Large intestine (tissue), 12 donors: ENCODE measurements at places on chromosomes 12 and 14.
A peak's percentile ranks its signal among the peaks of the same experiment; 100 is the strongest.

GRCh38 chr14:33692762-33693161 lies 258.1 kb downstream of the EGLN3 start:
- DNase-seq, result no peak

DNA sequence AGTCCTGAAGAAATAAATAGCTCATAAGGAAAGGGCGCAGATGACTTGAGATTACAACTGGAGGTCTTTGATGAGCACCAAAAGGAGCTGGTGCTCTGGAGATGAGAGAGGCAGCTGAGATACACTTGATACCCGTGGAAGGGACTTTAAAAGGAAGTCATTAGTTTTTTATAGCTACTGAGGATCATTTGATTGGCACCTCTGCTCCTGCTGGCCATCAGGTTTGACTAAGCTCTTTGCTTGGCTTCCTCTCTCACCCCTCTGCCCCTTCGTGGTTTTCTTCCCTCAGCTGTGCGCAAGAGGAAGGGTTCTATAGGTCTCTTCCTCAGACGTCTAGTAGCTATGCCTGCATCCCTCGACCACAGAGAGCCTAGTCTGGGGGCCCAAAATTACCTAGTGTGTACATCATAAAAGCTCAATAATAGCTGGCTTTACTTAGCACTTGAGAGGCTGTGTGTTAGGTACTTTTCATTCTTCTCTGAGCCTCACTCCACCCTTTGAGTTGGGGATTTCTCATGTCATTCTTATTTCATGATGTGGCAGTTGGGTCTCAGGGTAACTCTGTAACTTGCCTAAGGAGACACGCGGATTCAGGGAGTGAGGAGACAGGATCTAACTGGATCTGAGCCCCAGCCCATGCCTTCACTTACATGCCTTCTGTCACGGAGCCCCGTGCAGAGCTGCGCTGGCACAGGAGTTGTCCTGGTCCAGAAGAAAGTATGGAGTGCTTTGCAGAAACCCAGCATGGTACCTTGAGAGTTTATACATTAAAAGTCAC lies 68.4 kb upstream of the ASPG start:
- no peak for DNase-seq

DNA sequence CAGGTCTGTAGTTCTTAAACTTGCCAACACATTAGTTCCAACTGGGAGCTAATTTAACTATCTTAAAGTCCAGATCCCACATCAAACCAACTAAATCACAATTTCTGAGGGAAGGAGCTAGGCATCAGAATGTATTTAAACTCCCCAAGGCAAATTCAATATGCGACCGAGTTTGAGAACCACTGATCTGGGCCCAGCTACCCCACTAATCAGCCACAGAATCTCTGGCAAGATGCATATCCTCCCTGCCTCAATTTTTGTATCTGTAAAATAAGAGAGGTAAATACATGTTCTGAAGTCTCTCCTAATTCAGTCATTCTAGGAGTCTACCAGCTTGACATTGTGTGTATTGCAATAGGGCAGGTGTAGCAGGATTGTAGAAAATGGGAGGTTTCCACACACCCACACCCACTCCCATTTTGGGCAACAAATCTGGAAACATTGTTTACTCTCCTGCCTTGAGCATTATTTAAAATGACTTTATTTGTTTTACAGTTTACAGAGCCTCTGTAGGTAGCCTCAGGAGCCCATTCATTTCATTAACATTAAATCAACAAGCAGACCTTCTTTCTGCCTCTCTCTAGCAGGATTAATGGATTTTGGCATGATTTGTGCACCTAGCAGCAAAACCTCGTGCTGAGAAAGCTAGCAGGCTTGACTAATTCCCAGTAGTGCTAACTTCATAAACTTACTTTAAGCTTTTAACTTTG lies 15.6 kb downstream of the LGR5 start:
- DNase-seq, result no peak

DNA sequence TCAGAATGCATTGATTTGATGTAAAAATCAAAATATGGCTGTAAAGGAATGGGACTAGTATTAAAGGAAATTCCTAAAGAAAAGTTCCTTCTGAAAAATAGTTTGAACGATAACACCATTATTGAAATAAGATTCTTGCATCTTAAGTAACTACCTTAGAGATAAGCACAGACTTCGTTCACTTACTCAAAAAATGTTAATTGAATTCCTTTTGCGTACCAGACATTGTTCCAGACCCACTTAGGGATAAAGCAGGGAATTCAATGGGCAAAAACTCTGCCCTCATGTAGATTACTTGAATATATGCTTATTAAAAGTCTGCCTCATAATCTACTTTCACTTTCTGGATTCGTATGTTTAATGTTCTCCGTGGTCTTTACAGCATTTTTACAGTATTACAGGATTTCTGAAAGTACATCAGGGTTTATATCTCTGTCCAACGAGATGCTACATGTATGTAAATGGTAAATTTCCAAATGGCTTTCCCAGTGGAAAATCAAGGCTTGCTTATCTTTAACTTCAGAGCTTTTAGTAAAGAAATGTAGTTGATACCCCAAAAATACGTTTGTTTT lies 213.7 kb downstream of the GXYLT1 start:
- no peak for DNase-seq

GRCh38 chr12:46342562-46343033 lies 30.0 kb downstream of the SLC38A2 start:
- DNase-seq, result no peak

DNA sequence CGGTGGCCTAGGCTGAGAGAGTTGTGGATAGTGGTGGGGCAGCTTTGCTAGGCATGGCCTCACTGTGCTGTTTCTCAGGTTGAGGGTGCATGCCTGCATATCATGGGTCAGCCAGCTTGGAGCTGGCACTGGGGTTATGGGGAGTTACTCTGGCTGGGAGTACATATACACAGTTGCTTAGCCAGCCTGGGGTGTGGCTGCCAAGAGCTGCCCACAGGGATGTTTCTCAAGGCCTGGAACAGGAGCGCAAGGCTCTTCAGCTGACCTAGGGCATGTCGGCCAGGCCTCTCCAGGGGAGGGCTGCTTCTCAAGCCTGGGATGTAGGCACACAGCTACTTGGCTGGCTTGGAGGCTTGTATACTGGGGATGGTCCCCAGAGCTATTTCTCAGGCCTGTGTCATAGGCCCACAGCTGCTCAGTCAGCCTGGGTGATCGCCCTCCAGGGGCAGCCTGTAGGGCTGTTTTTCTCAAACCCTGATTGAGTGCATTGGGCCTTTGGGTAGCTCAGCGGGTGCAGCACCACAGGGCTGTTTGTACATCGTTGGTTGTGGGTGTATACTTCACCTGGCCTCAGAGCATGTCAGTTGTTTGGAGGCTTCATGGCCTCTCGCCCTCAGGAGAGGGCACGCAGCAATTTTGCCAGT lies 114.9 kb downstream of the METTL25 start:
- DNase-seq, result no peak

- DNase-seq, result no peak
Measured at GRCh38 chr12:54879579-54879978, 25.3 kb downstream of the MUCL1 start.

GRCh38 chr12:5052348-5052747 lies 8.7 kb downstream of the KCNA5 start:
- no peak for DNase-seq

- DNase-seq, result peak; percentile 74
Measured at GRCh38 chr12:93050026-93050747, 121.1 kb upstream of the EEA1 start.

GRCh38 chr12:79071498-79071897 lies 206.9 kb downstream of the SYT1 start:
- DNase-seq, result no peak

GRCh38 chr14:98035396-98035795 lies 1236.6 kb downstream of the BCL11B start:
- DNase-seq, result no peak

GRCh38 chr12:120115692-120116440 lies 687 bp downstream of the RAB35 start:
- DNase-seq, result no peak

GRCh38 chr14:27026097-27026496 lies 428.3 kb upstream of the NOVA1 start:
- no peak for DNase-seq

DNA sequence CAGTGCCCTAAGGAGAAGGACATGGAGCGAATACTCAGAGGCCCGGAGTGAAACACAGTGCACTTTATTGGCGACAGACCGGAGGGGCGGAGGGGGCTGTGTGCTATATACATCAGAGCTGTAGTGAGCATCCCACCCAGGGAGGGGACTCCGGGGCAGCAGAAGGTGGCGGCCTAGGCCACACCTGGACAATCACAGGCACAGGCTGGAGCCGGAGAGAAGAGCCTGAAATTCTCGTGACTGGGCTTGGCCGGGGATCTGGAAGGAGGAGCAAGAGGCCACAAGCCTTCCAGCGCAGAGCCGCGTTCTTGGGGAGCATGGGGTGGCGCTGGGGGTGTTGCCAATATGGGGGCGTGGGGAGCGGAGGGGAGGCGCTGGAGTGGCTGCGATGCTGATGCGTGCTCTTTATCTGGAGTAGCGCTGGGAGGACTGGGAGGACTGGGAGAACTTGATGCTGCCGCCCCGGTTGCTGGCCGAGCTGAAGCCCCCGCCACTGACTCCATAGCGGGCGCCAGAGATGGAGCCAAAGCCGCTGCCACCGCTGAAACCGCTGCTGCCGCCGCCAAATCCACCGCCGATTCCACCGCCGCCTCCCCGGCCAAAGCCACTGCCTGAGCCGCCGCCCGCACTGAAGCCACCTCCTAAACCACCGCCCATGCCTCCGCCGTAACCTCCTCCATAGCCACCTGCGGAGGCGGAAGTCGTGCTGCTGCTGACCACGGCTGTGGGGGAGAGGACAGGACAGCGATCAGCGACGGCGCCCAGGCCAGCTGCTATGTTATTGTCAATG lies 6.1 kb downstream of the KRT3 start:
- peak; percentile 27 for DNase-seq

- DNase-seq, result no peak
Measured at GRCh38 chr12:26608273-26608672, 224.7 kb downstream of the ITPR2 start.

DNA sequence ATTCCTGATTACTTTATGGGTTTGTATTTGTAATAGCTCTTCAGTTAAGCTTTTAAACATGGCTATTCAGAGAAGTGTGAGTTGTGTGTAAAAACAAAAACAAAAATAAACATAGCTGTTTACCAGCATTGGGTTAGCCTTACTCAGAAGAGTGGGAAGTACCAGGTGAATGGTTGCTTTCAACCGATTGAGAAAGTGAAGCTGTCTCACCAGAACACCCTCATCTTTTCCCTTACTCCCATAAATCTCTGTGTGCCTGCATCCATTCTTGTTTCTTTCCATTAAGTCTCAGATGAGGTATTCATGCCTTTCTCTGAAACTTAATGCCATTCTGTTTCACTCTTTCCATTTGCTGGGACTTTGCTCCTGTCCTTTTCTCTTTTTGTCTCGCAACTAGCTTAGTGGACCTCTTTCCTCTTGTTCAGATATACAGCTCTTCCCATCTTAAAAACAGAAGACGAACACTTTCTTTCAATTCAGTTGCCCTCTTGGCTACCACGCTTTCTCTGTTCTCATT lies 10.7 kb downstream of the BORCS5 start:
- DNase-seq, result no peak

DNA sequence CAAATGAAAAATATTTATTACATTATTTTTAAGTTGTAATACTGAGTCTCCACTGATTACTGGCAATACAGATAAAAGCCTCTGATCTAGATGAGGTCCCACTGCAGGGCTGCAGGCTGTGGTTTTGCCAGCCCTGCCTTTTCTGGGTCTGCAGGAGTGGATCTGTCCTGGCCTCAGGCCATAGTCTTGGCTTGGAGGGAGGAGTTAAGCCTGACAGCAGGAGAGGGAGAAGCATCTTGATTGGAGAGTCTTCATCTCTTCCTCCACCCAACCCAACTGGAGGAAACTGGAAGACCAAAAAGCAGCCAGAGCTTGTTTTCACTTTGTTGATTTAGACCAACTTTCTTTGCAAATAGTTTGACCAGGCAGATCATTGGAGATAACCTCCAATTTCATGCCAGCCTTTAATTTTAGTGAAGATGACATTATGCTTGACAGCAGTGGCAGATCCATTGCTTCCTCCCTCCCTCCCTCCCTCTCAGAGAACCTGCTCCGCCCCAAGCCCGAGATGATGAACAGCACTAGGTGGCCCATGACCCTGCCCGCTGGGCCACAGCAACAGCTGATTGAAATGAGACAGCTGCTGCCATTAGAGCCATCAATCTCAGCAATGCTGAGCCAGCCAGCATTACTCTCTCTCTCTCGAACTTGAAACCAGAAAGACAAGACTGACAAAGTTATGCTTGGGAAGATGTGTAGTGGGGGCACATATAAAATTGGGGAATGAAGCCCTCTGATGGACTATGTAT lies 222.4 kb downstream of the GLT1D1 start:
- DNase-seq, result no peak

- DNase-seq, result no peak
Measured at GRCh38 chr14:51327376-51327775, 87.3 kb downstream of the TMX1 start.

- no peak for DNase-seq
Measured at GRCh38 chr14:24232645-24233537, at the start of gene GMPR2. Gene GMPR2 (plus strand): TSS chr14:24232929. CDS start chr14:24233254, 325 bp downstream.

DNA sequence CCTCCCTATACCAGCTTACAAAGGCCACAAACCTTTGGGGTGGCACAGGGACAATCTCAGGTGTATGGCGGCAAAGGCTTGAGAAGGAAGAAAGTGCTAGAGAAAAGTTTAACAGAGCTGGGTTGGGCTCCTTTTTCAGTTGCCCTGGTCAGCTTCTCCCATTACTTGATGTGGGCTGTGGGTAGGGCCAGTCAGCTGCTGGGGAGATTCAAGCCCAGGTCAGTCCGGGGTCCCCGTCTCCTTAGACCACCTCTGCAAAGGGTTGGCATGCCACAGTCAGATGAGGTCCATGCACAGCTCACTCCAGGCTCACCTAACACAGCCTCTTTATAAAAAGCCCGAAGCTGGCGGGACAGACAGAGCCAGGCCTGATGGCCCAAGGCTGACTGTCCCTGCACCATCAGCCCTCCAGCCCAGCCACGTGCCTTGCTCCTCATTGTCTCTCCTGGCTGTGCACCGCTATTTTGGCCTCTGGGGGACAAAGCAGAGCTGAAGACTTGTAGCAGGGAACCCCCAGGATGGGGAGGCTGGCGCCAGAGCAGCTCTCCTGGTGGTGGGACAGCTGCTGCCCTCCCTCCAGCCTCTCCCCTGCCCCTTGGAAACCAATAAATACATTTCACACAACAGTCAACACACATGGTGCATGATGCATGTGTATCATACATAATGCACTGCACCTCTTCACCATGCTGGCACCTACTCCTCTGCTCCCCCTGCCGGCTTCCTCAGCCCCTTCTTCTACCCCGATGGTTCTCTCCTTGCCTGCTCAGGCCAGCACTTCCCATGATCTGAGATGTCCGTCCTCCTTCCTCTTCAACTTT lies 61.7 kb upstream of the DDX11 start:
- no peak for DNase-seq

GRCh38 chr14:93789228-93790130 lies 1.2 kb upstream of the PRIMA1 start:
- no peak for DNase-seq

GRCh38 chr12:71158361-71158882 lies 623 bp upstream of the TSPAN8 start:
- no peak for DNase-seq

GRCh38 chr14:22974530-22975313 lies 7.6 kb downstream of the AJUBA start:
- no peak for DNase-seq

GRCh38 chr12:16675438-16675837 lies 69.5 kb upstream of the LMO3 start:
- DNase-seq, result no peak

GRCh38 chr12:24915501-24915900 lies 33.4 kb downstream of the BCAT1 start:
- no peak for DNase-seq

- no peak for DNase-seq
Measured at GRCh38 chr12:46437469-46437868, 64.9 kb upstream of the SLC38A2 start.
